ENCODE measurements at places on chromosomes 7 and 10.

- DNase-seq, result no peak
Measured at GRCh38 chr10:73788864-73789658, 3.7 kb downstream of the ZSWIM8 start.

DNA sequence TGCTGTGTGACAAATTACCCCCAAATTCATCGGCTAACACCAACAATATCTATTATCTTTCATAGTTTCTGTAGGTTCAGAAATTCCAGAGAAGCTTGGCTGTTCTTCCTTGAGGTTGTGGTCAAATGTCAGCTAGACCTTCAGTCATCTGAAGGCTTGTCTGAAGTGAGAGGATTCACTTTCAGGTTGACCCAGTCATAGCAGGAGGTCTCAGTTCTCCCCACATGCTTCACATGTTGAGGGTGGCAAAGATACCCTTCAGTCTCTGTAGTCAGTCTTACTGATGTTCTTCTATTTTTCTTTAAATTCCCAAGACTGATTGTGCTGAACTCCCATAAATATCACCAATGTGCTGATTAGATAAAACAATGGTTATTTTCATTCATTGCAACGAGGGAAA is 1692.0 kb downstream of the REEP3 start:
- no peak for DNase-seq

- no peak for DNase-seq
Measured at GRCh38 chr7:67724435-67724834, 727.8 kb downstream of the TYW1 start.

DNA sequence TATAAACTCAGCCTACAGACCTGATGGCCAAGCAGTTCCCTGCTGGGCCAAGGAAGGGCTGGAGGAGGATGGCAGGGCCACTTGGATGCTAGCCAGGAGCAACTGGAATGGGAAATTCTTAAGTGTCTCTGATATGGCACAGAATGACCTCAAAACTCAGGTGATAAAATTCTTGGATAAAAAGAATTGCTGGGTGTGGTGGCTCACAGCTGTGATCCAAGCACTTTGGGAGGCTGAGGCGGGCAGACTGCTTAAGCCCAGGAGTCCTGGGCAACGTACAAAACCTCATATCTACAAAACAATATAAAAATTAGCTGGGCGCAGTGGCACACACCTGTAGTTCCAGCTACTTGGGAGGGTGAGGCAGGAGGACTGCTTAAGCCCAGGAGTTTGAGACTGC is 14.0 kb upstream of the PKD1L1 start:
- DNase-seq, result no peak

DNA sequence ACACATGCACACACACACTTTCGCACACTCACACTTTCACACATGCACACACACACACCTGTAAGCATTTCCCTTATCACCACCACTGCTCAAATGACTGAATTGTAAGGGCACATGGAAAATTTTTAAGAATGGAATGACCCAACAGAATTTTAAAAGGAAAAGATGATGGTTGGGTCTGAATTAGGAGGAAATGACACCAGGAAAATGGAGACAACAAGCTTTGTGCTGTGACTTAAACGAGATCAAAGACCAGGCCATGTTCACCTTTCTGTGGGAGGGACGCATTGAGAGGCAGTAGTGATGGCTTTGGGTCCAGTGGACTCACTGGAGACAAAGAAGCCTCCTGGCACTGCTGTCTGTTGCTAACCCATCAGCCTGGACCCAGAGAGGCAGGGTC is 16.7 kb upstream of the C10orf71 start:
- no peak for DNase-seq

DNA sequence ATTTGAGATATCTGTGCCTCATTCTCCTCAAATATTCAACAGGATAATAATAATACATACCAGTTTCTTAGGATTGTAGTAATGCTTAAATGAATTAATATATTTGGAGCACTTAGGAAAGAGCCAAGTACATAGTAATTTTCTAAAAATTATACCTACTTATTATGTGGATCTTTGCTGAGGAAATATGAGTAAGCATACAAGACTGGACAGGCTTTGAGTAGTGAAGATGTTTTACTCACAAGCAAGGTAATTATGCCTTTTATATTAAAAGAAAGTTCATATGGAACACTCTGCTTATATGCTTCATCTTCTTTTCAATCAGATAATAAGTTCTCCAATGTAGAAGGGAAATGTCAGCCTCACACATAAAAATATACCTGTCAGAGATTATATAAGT is 337.5 kb upstream of the KAT6B start:
- no peak for DNase-seq

DNA sequence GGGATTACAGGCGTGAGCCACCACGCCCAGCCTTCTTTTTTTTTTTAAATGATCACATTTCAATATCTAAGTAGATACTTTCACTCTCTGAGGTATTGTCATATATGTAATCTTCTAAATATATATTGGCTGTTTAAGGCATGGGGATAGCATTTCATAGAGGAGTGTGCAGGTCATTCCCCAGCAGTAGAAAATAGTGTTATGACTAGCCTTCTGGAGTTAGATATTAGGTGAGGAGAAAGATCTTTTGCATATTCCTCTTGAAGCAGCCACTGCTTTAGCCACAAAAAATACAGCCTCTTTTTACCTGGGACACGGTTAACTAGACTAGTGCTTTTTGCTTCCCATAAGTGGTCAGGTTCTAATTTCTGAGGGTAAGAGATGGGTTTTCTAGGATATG is 28.9 kb downstream of the ADD3 start:
- DNase-seq, result no peak

GRCh38 chr10:117980755-117981702 is 65.7 kb downstream of the RAB11FIP2 start:
- DNase-seq, result no peak

- DNase-seq, result no peak
Measured at GRCh38 chr10:20674926-20675325, 222.2 kb downstream of the NEBL start.

DNA sequence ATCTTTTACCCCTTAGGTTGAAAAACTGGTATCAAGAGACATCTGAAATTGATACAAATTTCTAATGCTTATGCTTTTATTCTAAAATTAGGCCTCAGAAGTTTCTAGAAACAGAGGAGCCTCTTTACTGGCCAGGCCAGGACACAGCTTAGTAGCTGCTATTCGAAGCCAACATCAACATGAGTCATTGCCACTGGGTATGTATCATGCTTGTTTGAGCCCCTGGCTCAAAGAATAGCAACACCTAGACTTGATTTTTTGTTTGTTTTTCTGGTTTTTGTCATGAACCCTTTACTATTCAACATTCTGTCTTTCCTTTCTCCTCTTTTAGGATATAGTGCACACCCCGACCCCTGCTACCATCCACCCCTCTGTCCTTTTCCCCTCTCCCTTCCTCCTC is 90.9 kb upstream of the STK17A start:
- peak; percentile 14 for DNase-seq

GRCh38 chr7:37031571-37032257 is 307.4 kb upstream of the AOAH start:
- peak; percentile 100 for DNase-seq

DNA sequence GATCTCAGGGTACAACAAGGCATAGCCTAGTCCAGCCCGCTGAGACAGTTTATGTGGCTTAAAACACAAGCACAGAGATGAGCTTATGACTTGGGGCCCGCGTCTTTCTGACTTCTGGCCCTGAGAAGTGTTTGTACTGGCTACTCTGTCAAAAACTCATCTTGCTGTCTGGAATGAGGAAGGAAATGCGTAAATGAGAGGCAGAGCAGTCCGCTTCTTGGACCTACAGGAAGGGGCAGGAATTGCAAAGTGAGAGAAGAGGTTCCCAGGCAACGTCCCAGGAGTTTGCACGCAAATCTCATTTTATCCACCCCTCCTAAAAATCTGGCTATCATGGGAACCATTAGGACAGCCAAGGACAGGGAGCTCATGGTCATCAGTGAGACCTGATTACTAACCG is 5.5 kb downstream of the ANXA11 start:
- DNase-seq, result no peak

DNA sequence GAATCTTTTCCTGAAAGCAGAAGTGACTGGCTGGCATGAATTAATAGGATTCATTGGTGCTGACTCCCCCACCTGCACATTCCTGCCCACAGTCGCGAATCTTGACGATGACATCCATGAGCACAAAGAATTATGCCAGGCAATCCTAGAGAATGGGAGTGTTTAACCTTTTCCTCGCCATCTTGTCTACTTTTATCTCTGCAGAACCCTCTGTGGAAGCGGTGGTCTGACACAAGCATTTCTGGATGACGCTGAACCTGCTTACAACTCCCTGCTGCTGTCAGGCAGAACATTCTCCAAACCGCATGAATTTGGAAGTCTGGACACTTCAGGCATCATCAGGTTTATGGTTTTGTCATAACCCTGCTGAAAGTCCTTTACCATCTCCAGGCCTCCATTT is 36.5 kb downstream of the KLF6 start:
- no peak for DNase-seq

DNA sequence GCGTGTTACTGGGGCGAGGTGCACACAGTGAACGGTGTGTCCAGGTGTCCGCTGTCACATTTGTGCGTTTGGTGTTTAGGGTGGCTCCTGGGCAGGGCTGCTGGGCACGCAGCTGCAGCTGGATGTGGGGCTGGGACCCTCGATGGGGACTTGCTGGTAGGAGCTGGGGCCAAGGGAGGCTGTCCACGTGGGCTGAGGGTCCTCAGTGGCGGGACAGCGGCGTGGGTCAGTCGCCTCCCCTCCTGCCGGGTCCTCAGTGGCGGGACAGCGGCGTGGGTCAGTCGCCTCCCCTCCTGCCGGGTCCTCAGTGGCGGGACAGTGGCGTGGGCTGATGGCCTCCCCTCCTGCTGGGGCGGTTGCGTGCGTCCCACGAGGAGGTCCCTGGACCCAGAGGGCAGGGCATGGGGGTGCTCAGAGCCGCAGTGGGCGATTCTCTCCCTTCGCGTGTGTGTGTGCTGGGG is 68.5 kb downstream of the INPP5A start:
- DNase-seq, result no peak

GRCh38 chr7:69115788-69116187 is 482.5 kb upstream of the AUTS2 start:
- DNase-seq, result no peak

- no peak for DNase-seq
Measured at GRCh38 chr7:54629771-54630170, 87.6 kb downstream of the VSTM2A start.

DNA sequence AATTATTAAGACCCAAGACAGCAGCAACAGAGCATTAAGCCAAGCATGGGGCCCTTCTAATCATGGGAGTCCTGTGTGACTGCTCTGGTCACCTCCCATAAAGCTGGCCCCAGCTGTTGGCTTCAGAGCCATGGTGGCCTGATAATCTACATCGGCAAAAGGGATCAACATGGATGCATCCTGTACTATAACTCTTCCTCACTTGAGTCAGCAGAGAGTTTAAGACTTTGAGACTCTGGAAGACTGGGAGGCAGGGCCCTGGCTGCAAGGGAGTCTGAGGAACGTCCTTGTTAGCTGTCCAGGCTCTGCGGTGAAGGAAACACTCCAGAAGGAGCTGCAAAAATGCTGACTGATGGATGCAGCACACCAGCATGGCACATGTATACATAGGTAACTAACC is 95.0 kb upstream of the KIAA1217 start:
- no peak for DNase-seq

- DNase-seq, result no peak
Measured at GRCh38 chr7:6614953-6615722, at the start of gene ZNF853. ZNF853 (plus strand) TSS chr7:6615610; CDS start chr7:6616175, 565 bp downstream.

DNA sequence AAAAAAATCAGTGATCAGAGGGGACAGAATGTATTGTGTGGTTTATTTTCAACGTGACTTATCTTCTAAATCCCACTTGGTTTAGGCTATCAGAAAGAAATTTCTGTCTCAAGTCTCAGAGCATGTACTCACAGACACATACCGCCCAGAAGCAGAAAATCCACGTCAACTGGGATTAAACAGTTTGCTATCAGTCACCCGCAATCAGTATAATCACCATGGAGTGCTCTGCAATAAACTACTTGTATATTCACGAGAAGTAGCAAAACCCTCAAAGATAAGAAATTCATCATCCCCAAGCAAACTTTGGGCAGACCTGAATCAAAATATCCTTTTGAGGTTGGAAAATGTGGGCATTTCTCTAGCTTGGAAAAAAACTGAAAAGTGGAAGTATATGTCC is 259.1 kb downstream of the FGFR2 start:
- DNase-seq, result no peak

DNA sequence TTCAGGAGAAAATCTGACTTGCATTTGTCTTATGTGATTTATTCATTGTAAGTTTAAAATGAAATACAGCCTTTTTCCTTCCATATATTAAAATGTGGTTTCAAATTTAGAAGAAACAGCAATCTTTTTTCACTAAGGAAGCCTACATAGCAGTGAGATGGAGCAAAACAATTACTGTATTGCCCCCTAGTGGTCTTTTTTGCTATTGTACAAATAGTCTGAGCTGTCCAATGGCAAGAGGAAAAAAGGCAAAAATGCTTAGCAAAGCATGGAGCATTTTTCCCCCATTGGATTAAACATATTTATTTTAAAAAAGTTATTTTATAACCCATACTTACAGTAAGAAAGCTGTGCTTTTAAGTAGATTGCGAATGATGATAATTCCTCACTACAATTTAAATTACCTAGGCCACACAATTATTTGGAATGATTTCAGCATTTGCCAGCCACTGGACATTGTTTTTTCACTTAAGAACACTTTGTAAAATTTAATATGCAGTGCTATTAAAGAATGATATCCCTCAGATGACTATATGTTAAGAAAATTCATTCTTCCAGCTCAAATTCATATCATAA is 119.5 kb downstream of the CPED1 start:
- DNase-seq, result peak; percentile 85

GRCh38 chr7:17986851-17987250 is 40.8 kb downstream of the PRPS1L1 start:
- DNase-seq, result peak; percentile 77

DNA sequence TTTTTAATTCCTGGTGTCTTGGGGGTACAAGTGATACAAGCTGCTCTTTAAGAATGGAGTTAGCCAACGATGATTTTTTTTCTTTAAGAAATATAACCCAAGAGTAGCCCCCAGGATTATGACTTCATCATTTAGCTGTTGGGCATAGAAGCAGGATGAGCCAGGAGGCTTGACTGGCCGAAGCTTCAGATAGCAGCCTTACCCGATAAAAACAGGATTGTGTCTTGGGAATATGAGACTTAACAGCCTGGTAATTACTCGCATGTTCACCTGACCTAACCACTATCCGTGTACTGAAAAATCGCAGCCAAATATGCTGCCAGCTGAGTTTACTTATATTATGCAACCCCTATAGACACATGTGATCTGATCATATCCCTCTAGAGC is 346.0 kb upstream of the BMPER start:
- no peak for DNase-seq

DNA sequence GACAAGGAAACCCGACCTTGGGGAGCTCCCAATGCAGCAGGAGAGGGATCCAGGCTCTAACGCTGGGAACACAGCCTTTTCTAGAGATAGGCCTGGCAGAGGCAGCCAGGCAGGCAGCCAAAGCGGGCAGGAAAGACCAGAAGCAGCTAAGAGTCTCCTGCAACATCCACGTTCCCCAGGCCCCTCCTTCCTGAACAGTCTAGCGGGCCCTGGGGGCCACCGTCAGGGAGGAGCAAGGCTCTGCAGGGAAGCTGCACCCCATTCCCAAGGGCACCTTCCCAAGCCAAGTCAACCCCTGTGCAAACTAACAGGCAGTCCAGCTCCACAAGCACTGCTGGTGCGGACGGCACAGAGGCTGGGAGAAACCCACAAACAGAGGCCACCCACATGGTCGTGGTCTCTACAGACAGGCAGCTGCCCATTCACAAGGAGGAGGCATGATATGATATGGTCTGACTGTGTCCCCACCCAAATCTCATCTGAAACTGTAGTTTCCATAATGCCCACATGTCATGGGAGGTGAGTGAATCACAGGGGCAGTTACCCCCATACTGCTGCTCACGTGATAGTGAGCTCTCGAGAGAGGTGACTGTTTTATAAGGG is 115.7 kb downstream of the MAD1L1 start:
- DNase-seq, result no peak
